Stimulated activated CD8-positive, alpha-beta memory T cell treated with anti-CD3 and anti-CD28 coated beads, Interleukin-7, amount 100 ng/mL, for 4 hours (primary cell): ENCODE measurements at places on chromosomes 3 and 15.

GRCh38 chr3:71228156-71228866, 355.2 kb downstream of the FOXP1 start:
- DNase-seq: no peak

- no peak for DNase-seq
Measured at GRCh38 chr3:161420746-161421145, 49.4 kb upstream of the SPTSSB start.

GRCh38 chr3:57791245-57791644, 35.1 kb downstream of the SLMAP start:
- DNase-seq: no peak

DNA sequence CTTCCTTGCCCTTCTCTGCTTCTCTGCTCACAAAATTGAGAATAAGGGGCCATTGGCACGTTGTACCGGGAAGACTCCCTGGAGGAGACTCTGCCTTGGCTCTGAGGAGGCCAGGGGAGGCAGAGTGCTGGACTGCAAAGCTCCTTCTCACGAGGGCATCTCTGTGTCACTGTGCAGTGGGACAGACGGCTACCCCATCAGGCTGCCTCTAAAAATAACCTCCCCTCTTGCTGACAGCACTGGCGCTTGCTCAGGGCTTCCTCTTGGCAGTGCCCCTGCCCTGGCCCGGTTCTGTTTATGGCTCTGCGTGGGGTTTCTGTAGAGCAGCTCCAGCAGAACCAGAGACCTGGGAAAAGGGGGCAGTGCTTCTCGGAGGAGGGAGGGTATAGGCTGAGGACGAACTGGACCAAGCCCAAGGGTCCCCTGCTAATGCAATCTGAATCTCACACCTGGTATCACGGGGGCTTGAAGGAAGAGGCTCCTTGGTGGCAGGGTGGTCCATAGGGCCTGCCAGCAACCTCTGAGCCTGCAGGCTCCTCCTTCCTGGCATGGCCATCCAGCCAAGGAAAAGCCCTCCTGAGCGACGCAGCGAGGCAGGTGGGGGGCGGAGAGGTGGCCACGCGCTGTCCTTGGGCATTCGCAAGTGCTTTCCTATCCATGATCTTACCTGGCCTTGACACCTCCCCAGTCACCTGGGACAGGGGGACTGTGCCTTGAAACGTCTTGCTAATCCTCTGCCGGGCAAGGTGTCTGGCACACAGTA, 63.3 kb upstream of the TLE3 start:
- no peak for DNase-seq

GRCh38 chr3:24129549-24129948, 184.5 kb downstream of the NR1D2 start:
- no peak for DNase-seq

DNA sequence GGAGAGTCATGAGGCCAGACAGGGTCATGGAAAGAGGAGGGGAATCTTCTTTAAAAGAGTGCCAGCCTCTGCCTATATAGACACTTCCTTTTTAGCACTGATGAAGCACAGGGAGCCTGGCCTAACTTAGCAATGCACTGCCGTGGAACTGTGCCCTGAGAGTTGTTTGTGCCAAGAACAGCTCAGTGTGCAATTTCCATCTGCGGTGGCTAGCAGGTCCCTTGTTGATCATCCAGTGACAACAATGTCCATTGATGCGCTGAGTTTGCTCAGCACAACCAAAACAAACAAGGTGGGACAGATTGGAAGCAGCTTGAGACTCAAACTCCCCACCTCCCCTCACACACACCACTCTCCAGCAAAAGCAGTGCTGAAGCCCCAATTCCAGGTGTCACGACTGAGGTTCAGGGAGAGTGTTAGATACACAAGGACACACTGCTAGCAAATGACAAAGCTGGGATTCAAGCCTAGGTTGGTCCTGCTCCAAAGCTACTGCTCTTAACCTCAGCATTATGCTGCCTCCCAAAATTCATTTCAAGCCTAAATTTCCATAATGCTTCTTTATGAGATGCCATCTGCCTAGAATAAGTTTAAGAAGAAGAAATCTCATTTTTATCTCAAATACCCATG, 316.6 kb upstream of the UBE2E2 start:
- no peak for DNase-seq

DNA sequence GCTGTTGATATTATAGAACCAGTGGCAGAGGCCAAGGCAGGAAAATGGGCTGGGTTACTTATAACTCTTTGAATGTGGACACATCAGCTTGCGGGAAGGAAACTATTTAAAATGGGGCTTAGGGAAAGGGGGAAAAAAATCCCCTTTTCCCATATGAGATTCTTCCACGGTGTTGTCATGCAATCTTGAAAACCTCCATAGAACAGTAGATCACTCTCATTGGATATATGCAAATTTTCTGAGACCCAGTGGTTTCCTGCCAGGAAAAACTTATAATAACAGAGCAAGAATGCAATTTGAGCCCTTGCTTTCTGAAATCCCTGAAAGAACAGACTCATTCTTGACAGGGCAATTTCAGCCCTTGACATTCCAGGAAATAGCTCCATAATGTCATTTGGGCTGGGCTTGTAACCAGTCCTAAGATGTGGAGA, 31.1 kb downstream of the TMEM212 start:
- no peak for DNase-seq

DNA sequence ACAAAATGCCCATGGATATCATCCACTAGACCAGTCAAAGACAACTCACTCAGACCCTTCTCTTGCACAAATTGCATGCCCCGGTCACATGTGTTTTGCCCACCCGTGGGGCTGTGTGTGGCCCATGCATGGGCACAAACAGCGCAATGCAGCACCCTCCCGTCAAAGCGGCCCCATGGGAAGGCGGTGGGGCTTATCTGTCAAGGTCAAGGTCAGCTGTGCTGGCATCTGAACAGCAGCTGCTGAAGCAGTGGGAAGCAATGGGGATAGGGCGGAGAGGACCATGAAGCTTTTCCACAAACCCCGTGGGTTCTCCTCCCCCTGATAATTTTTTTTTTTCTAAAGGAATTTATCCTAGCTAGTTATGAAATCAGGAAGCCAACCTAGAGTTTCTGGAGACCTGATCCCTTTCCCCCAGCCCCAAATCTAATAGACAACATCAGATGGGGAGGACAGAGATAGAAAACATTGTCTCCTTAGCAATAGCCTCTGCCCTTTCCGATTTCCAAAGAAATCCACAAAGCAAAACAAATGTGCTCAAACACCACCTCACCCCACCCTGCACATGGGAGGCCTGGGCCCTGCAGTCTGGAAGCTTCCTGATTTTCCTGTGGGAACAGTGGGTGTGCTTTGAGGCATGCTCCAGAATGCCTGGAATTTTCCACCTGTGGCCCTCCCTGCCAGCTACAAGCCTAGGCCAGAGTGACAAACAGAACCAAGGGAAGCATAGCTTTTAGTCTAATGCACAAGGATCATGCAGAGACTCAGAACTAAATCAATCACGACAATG, 84.4 kb downstream of the BDH1 start:
- DNase-seq: no peak

DNA sequence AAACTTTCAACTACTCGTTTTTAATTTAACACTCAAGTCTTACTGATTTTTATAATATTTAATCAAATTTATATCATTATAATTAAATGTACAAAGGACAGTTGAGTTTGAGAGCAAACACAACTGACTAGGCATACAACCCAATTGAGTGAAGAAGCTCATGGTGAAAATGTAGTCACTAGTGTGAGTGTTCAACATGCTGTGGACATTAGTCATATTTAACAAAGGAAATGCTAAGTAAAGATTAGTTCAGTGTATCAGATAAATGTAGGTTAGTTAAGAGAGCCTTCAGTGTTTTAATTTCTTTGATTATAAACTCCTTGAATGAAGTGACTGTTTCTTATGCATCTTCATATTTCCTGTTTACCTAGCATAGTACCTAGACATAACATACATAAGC, 444.2 kb upstream of the GOLIM4 start:
- no peak for DNase-seq

DNA sequence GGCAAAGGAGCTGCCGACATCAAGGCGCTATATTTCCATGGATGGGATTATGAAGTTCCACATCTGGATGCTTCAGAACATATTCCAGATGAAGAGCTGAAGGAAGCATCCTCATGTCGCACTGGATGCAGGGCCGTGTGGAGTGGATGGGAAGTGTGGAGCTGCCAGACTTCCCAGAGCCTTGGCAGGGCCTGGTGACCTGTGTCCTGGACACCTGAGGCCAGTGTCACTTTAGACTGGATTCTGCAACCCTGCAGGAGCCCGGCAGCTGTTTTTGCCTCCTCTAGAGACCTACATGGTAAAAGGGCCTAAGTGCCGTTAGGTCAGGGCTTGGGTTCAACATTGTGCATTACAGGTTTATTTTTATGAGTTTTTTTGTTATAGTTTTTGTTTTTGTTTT, 11.3 kb upstream of the XYLB start:
- no peak for DNase-seq

GRCh38 chr3:159761848-159762635, 226.6 kb upstream of the IL12A start:
- no peak for DNase-seq

DNA sequence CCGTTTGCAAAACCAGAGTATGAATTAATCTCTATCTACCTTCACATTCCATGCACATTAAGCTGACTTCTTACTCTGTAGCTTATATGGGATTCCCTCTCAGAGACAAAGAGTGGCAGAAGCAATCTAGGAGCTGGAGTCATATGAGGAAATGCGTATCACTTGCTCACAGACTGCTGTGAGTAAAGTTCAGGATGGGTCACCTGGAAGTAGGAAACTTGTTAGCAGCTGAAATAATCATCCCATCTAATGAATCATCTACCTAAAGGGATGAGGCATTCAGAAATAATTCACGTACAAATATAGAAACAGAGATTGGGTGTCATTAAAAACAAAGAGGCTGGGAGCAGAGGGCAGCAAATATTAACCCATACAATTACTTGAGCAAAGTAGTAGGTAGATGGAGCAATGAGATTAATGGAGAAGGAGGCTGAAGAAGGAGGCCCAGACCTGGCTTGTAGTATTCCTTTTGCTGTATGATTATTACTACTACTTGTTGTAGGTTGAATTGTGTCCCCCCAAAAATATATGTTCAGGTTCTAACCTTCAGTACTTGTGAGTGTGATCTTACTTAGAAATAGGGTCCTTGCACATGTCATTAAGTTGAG, 866.3 kb downstream of the ROBO2 start:
- no peak for DNase-seq

GRCh38 chr3:52432225-52432624, 12.7 kb downstream of the SEMA3G start:
- no peak for DNase-seq

DNA sequence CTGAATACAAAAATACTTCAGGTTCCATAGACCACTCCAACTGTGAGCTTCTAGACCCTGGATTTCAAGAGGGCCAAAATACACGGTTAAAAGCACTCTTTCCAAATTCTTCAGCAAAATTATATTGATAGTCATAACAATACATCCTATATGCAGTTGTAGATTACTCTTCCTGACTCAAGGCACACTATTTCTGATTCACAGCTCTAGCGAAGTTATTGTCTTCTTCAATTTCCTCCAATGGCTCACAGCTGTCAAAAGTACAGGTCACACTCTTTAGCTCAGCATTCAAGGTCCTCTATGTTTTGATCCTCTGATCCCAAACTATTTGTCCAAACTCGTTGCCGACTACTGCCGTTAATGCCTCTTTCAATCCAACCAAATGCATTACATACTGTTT, 13.5 kb upstream of the CCDC80 start:
- no peak for DNase-seq

- no peak for DNase-seq
Measured at GRCh38 chr3:48125013-48125705, 63.1 kb downstream of the CDC25A start.

GRCh38 chr15:62541250-62541649, 376.2 kb upstream of the C2CD4B start:
- no peak for DNase-seq

DNA sequence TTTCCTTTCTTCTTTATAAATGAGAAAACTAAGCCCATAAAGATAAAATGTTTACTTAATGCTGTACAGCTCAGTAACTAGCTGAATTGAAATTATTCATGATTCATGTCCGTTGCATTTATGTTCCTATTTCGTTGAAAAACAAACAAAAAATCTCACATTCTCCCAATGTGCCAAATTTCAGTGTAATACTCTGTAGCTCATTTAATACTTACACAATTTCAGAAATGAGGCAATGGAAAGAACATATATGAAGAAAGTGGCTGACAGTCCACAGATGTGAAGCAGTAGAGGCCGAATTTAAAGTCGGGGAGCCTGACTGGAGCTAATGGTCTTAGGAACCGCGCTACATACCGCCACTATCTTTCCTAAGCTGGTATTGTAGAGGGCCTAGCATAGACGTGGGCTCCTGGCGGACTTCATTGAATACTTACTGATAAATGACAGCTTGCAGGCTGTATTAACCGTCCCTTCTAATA, 651 bp downstream of the PLSCR2 start:
- DNase-seq: no peak

GRCh38 chr3:17672506-17672905, 69.9 kb downstream of the TBC1D5 start:
- no peak for DNase-seq

DNA sequence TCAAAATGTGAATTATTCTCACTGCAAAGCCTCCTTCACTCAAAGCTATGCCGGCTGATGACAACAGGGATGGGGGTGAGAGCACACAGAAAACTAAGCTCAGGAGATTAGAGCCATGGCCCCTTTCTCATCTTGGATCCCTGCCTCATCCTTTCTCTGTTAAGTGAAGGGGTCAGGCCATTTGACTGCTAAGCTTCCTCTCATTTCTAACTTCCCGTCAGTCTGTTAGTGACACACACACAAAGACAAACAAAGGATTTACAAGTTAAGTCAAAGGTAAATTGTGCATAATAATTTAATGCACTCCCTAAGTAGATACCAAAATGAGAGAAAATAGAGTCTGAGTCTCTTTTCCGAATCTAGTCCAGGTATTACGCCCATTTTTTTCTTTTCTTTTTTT, 1.2 kb downstream of the SS18L2 start:
- no peak for DNase-seq

GRCh38 chr3:97742036-97742435, 22.5 kb upstream of the ARL6 start:
- no peak for DNase-seq

- no peak for DNase-seq
Measured at GRCh38 chr3:84980011-84980410, 21.2 kb downstream of the CADM2 start.

DNA sequence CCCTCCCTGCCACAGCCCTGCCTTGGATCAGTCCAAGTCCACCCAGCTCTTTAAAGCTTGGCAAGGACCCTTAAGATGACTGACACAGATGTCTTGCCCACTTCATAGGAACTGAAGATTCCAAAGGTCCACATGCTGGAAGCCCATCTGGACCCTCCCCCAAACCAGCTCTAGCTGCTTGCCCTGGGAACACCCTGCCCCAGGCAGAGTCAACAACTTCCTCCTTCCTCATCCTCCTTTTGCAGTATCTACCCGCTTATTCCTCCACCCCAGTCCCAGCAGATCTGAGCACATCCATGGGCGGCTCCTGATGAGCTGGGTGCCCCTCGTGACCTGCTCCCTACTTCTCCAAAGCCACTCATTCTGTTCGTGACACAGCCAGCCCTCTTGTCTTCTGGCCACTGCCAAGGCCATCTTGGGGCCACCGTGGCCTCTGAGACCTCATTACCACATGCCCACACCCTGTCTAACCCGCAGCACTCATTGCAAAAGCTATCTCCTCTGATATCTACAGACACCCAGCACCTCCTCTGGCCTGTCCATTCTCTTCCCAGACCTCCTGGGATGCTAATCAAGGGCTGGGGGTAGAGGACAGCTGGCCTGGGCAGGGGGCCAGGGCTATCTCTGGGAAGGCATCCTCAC, 2.0 kb upstream of the PFKFB4 start:
- DNase-seq: no peak

- DNase-seq: no peak
Measured at GRCh38 chr3:150306083-150306482, 102.0 kb upstream of the TSC22D2 start.
